ENCODE measurements at places on chromosomes 11 and 22.

DNA sequence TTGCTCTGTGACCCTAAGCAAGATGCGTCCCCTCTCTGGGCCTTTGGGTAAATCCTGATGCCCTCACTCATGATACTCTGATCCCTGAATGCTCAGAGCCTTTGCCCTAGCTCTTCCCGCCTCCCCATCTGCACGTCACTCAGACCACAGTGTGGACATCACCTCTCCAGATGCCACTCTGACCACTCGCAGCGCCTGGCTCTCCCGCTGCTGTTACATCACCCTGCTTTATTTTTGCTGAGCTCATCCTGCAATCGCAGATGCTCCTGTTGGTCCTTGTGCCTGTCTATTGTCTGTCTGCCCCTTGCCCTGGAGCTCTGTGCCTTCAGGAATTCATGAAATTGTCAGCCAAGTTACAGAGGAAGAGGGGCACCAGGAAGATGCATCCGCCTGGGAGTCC lies 5.5 kb downstream of the OSM start:
- H3K4me1 ChIP-seq: peaks cover under 1% of the 10 kb centered on the region
- no peak overlapping the region for H3K27ac ChIP-seq
- no peaks in the 10 kb centered on the region for H3K36me3 ChIP-seq
- H3K4me3 ChIP-seq: no peak overlapping the region

- H3K27me3 ChIP-seq: no peaks in the 10 kb centered on the region
- no peaks in the 10 kb centered on the region for H3K4me1 ChIP-seq
- no peaks in the 10 kb centered on the region for H3K36me3 ChIP-seq
- no peak overlapping the region for H3K4me3 ChIP-seq
- H3K27ac ChIP-seq: no peak overlapping the region
Observed at GRCh38 chr11:111448831-111449557, 63.2 kb downstream of the BTG4 start.

DNA sequence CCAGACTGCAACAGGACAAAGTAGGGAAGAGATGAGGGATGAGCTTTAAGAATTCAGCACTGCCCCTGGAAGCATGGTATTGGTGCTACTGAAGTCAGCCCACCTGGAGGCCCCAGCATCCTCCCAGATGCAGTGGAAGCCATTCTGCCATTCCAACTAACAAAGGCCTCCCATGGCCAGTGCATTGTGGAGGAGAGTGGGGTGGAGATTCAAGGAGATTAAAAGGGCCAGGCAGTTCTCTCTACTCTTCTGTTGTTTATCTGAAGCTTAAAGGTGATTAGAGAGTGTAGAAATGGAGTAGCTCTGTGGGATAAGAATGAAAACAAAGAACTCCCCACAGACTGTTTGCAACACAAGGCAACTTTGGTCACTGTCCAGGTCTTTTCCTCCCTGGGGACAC lies 24.1 kb upstream of the TSKU start:
- H3K27me3 ChIP-seq: no peaks in the 10 kb centered on the region
- H3K27ac ChIP-seq: no peak overlapping the region
- no peak overlapping the region for H3K4me3 ChIP-seq
- peaks cover 6% of the 10 kb centered on the region for H3K4me1 ChIP-seq
- no peak for DNase-seq

- no peak for DNase-seq
- no peaks in the 10 kb centered on the region for H3K27me3 ChIP-seq
- H3K27ac ChIP-seq: no peak overlapping the region
- no peaks in the 10 kb centered on the region for H3K36me3 ChIP-seq
- no peak overlapping the region for H3K4me3 ChIP-seq
- H3K4me1 ChIP-seq: no peaks in the 10 kb centered on the region
Observed at GRCh38 chr11:64477675-64478074, 113.3 kb upstream of the SLC22A12 start.

- no peak overlapping the region for H3K27ac ChIP-seq
- H3K36me3 ChIP-seq: no peaks in the 10 kb centered on the region
- no peak overlapping the region for H3K4me3 ChIP-seq
- peaks cover 3% of the 10 kb centered on the region for H3K4me1 ChIP-seq
- no peaks in the 10 kb centered on the region for H3K27me3 ChIP-seq
- no peak for DNase-seq
Observed at GRCh38 chr11:16862726-16863125, 124.3 kb downstream of the C11orf58 start.

DNA sequence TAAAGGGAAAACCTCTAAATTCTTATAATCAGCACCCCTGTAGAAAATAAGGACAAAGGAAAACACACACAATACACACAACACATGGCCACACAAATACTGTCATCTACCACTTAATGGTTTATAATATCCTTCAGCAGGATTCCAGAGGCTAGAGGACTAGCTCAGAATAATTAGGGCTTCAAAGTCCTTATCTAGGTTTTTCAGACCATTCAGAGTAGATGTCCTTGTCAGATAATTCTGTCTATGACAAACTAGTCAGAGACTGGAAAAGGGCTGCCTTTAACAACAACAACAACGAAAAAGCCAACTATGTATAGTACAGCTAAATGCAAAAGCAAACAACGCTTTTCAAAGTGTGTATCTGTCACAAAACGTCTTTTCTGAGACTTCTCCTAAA lies 456.5 kb upstream of the CNTN5 start:
- H3K4me1 ChIP-seq: no peaks in the 10 kb centered on the region
- no peaks in the 10 kb centered on the region for H3K27me3 ChIP-seq
- no peaks in the 10 kb centered on the region for H3K36me3 ChIP-seq
- H3K4me3 ChIP-seq: no peak overlapping the region
- no peak overlapping the region for H3K27ac ChIP-seq

- H3K27ac ChIP-seq: no peak overlapping the region
- no peaks in the 10 kb centered on the region for H3K36me3 ChIP-seq
- no peaks in the 10 kb centered on the region for H3K27me3 ChIP-seq
- peak overlapping the region; percentile 21 for H3K4me3 ChIP-seq
Observed at GRCh38 chr11:112176077-112176476, 765 bp downstream of the BCO2 start.

DNA sequence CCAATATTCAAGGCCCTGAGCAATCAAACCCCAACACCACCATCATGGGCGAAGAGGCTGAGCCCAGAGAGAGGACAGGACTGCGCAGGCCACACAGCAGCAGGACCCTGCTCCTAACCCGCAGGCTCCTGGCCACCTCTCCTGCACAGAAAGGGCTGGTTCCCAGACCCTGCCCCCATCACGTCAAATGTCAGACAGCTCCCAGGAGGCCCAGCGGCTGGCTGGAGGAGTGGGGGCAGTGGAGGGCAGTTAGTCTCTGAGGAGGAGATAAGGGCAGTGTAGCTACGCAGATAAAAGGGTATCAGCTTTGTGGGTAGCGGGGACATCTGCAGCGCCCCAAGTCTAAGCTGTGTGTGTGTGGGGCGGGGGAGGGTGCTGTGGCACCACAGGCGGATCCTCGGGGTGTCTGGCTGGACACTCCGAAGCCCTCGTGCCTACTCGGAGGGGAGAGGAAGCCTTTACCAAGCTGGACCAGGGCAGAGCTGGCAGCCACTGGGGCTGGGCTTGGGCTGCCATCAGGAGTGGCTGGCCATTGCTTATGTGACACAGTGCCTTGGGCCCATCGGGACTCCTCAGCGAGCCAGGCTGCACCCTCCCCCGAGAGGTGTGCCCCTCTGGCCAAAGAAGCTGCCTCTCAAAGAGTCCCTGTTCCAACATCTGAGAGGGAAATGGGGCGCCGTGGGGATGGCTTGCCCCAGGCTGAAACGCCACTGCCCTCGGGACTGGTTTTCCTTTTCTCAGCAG lies 21.5 kb downstream of the FADS3 start:
- H3K4me1 ChIP-seq: peaks cover 4% of the 10 kb centered on the region
- H3K27ac ChIP-seq: no peak overlapping the region
- H3K27me3 ChIP-seq: no peaks in the 10 kb centered on the region
- no peak overlapping the region for H3K4me3 ChIP-seq
- no peak for DNase-seq

DNA sequence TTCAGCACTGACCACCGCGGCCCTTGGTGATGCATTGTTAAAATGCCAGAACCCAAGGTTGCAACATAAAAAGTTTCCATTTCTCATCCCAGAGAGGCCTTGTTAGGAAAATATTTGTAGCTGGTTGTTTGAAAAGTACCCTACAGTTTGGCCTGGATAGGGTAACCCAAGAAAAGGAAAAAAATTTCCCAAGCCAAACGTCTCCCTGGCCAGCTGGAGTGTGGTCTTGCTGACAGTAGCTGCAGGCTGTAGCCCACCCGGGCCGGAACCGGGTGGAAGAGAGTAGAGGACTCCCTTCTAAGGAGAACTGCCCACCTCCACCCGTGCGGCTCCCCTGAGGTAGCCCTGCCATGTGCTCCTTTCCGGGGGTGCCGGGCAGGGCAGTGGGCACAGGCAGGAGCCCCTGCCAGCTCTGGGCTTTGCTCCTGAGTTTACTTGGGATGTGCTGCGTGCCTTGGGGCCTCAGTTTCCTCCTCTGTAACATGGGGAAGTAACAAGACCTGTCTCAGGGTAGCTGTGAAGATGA lies 38.5 kb downstream of the IGHMBP2 start:
- no peaks in the 10 kb centered on the region for H3K27me3 ChIP-seq
- H3K36me3 ChIP-seq: no peaks in the 10 kb centered on the region
- H3K27ac ChIP-seq: peak overlapping the region; percentile 75
- H3K4me1 ChIP-seq: peaks cover 9% of the 10 kb centered on the region
- H3K4me3 ChIP-seq: no peak overlapping the region

DNA sequence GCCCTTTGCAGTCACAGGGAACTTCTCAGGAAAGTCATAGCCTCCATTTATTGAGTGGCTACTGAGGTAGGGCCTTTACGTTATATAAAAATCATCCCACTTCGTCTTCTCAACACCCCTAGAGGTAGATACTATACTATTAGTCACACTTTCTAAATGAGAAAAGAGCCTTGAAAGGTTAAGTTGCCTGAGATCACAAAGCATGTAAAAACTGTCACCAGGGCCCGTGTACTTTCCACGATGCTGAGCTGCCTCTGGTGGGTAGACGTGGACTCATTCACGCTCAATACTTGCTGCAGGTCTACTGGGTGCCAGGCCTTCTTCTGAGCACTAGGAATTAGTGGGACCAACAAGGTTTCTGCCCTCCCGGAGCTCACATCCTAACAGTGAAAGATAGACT lies 16.3 kb downstream of the CHRDL2 start:
- no peaks in the 10 kb centered on the region for H3K36me3 ChIP-seq
- H3K4me3 ChIP-seq: no peak overlapping the region
- H3K4me1 ChIP-seq: peaks cover 7% of the 10 kb centered on the region
- H3K27me3 ChIP-seq: no peaks in the 10 kb centered on the region
- H3K27ac ChIP-seq: no peak overlapping the region

- H3K27ac ChIP-seq: no peak overlapping the region
- peak; percentile 8 for DNase-seq
- peaks cover 6% of the 10 kb centered on the region for H3K4me1 ChIP-seq
- H3K36me3 ChIP-seq: no peaks in the 10 kb centered on the region
Observed at GRCh38 chr11:110712659-110713448, 617 bp upstream of the ARHGAP20 start.

GRCh38 chr11:116404462-116404798 lies 368.4 kb downstream of the BUD13 start:
- no peak overlapping the region for H3K4me3 ChIP-seq
- H3K36me3 ChIP-seq: no peaks in the 10 kb centered on the region
- H3K27me3 ChIP-seq: no peaks in the 10 kb centered on the region
- H3K27ac ChIP-seq: no peak overlapping the region
- H3K4me1 ChIP-seq: no peaks in the 10 kb centered on the region

GRCh38 chr11:78533399-78533798 lies 41.3 kb downstream of the NARS2 start:
- peaks cover 3% of the 10 kb centered on the region for H3K27me3 ChIP-seq
- no peak overlapping the region for H3K4me3 ChIP-seq
- H3K27ac ChIP-seq: no peak overlapping the region
- H3K4me1 ChIP-seq: no peaks in the 10 kb centered on the region

DNA sequence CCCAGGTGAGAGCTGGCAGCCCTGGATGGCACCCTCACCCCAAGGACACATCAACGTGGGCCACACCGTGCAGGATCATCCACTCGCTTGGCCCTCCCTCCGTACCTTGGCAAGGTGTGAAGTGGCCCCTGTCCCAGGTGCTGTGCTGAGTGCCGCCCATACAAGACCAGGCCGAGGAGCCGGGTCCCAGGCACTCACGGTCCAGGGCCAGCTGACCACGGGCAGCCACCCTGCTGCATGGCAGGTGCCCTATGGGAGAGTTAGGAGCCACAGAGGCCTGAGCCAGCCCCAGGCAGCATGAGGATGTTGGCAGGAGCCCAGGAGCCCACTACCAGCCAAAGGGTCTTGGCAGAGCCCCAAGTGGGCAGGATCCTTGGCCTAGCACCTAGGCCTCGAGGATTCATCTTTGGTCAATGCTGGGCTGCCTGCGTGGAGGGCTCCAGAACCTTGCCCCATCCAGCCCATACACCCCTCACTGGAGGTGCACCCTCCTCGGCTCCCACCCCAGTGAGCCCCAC lies 19.6 kb downstream of the RTN4R start:
- peaks cover 38% of the 10 kb centered on the region for H3K4me1 ChIP-seq
- no peaks in the 10 kb centered on the region for H3K36me3 ChIP-seq
- H3K27me3 ChIP-seq: no peaks in the 10 kb centered on the region
- H3K4me3 ChIP-seq: no peak overlapping the region
- no peak overlapping the region for H3K27ac ChIP-seq

Data from ovary (tissue), 10 donors.